ENCODE measurements at places on chromosomes 4 and X. TPM values are rescaled to one million over a fixed set of nuclear protein-coding genes. Genes with fewer than 3 reads are reported as not detected.

PAGE5 gene
- not detected for total RNA-seq

STS gene
- 3.6 TPM for total RNA-seq

FHIP1A gene
- 30.6 TPM for total RNA-seq

DNAAF6 gene
- total RNA-seq = not detected

USP51 gene
- total RNA-seq = 3.1 TPM

DNA sequence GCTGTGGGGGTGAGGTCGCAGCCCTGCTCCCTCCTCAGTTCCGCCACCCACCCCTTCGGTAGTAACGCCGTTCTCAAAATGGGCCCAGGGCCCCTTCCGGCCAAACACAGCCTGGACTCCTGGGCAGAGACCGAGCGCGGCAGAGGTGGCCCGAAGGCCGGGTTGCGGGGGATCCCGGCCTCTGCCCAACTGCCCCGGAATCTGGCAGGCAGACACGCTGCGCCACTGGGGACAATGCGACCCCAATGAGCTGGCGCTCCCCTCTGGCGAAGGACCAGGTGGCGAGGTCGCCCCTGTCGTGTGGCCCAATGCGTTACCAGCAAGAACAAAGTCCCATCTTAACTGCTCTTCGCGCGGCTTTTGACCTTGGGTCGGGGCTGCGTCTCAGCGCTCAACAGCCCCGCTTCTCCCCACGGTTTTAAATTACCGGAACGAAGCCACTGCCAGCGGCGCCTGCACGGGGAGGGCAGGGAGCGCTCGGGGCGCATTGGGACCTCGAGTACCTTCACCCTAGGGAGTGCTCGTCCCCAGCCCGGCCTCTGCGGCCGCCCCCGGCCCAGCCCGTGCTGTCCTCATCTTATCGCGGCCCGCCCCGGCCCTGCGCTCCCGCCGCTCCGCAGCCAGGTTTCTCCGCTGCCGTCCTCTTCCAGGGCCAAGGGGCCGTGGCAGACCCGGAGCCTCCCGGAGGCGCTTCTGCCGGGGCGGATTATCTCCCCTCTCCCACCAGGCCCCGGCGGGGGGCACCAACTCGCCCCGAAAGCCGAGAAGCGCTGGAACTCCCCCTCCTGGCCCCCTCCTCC lies 22.2 kb upstream of the HMX1 start:
- DNase-seq = no peak

DNA sequence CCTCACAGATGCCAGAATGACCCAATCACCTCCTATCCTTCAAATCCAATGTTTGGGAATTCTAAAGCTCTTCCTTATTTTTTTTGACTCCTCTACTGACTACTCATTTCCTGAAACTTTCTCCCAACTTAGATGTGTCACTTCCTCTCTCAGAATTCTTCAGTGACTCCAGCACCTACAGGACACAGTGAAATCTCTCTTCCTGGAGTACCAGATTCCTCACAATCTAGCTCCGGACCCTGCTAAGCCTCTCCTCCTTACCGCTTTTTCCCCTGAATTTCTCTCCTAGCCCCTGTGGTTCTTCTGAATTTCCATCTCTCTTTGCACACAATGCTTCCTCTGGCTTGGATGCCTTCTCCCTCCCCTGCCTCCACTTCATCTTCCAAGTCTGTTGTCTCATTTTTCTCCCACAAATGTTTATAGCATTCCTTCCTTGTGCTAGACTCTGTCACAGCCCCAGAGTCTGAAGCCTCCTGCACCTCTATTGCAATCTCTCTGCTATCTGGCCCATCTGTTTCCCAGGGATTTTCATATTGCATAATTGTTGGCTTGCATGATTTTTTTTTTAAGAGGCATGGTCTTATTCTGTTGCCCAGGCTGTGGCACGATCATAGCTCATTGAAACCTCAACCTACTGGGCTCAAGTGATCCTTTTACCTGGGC lies 80.1 kb downstream of the ANAPC4 start:
- DNase-seq = no peak

DNA sequence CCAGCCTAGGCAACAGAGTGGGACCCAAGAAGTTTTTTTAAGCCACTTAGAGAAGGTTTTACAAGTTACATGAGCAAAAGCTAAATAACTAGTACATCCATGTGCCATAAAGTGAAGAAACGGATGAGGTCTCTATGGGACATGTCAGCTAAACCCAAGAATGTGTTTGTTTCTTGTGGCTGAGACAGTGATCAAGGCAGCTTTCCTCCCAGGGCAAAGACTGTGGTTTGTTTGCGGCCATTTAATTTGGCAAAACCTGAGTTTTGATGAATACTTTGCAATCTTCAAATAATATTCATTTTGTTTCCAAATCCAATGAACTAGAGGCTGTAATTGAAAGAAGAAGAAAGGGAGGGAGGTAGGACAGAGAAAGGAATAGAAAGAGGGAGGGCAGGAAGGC lies 44.9 kb upstream of the SLC2A9 start:
- DNase-seq = no peak

GRCh38 chrX:33133320-33133719 lies 78.0 kb downstream of the DMD start:
- no peak for DNase-seq

DNA sequence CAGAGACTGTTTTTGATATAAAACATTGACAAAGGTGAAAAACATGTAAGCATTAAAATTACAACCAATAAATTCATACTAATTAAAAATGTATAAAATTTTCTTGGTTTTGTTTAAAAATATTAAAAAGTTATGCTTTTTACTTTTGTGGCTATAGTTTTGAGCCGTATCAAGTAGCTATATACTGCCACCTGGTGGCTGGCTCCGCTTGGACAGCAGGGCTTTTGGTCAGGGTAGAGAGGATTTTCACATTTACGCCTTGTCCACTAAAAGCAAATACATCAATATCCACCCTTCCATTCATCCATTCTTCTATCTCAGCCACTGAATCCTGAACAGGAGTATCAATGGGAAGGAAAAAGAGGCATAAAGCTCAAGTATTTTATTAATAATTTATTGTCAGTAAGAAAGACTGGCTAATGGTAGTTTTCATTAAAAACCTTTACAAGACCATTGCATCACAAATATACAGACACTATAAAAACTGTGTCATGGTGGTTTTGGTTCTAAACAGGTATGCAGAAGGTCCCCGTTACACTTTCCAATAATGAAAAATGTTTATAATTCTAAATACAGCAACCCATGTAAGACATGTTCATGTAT lies 32.1 kb upstream of the MTNR1A start:
- DNase-seq = peak; percentile 15
